ENCODE measurements at places on chromosomes 13 and 19.

- DNase-seq = no peak
Measured at GRCh38 chr13:28392428-28392827, 102.5 kb downstream of the FLT1 start.

GRCh38 chr13:74751739-74752138 is 617.5 kb upstream of the KLF12 start:
- no peak for DNase-seq

DNA sequence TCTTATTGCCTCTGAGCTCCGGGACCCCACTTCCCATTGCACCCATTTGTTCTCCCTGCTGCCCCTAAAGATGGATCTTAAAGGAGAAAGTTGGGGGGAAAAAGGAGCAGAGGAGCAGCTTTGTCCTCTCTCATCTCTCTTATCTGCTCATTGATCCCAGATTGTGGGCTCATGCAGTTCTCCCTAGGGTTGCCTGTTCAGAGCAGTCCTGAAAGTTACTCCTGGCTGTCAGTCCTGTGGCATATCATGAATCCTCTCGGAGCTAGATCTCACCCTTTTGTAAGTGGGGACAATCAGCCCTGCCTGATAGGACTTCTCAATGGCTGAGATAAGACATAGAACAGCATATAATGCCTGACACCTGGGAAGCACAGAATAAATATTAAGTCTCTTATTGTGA is 440.3 kb downstream of the IRS2 start:
- DNase-seq = no peak

DNA sequence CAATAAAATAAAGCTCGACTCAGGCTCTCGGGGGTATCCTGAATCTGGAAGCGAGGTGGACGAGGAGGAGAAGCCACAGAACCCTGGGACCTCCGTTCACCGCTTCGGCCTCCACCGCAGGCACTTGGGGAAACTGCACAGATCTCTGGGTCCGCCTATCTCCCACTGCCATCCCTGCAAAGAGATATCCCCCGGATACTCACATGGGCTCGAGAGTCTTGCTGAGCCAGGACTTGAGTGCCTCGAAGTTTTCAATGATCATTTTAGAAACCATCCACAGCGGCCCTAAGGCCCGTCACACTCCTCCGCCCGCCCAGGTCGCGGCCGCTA is 589 bp downstream of the RBM26 start:
- DNase-seq = no peak

DNA sequence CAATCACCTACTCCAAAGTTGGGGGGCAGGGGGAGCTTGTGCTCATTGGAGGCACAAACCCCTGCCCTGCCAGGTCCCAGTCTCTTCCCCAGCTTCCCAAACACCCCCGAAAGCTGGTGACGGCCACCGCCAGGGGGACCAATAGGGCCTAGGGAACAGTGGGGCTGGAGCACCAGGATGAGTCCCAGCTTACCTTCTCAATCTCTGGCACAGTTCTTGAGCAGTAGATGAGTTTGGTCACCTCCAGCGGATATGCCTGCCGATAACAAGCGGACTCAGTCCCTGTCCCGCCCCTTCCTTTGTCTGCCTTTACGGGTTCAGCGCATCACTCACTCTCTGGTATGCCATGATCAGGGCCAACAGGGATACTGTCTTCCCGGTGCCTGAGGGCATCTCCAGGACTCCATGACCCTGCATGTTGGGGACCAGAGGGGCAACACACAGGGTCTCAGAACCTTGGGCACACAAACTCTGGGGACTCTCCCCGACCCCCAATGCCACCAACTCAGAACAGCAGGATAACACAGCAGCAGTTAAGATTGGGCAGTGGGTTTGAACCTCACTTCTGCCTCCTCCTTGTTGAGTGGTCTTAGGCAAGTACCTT is 1.5 kb downstream of the ERCC2 start:
- no peak for DNase-seq

DNA sequence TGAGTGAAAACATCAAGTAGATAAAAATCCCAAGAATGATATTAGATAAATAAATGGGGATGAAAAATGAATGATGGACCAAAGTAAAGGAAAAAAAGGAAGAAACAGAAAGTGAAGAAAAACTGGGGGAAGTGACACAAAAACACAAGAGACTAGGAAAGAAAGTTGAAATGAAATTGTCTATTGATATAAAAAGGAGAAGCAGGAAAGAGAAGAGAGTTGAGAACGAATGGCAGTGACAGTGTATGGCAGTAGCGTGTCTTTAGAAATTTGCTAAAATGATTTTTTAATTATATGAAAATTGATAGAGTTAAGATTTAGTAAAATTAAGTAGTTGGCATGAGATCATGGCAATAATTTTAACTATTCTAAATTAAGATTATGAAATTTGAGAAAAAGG is 36.3 kb upstream of the SGCG start:
- DNase-seq = no peak

DNA sequence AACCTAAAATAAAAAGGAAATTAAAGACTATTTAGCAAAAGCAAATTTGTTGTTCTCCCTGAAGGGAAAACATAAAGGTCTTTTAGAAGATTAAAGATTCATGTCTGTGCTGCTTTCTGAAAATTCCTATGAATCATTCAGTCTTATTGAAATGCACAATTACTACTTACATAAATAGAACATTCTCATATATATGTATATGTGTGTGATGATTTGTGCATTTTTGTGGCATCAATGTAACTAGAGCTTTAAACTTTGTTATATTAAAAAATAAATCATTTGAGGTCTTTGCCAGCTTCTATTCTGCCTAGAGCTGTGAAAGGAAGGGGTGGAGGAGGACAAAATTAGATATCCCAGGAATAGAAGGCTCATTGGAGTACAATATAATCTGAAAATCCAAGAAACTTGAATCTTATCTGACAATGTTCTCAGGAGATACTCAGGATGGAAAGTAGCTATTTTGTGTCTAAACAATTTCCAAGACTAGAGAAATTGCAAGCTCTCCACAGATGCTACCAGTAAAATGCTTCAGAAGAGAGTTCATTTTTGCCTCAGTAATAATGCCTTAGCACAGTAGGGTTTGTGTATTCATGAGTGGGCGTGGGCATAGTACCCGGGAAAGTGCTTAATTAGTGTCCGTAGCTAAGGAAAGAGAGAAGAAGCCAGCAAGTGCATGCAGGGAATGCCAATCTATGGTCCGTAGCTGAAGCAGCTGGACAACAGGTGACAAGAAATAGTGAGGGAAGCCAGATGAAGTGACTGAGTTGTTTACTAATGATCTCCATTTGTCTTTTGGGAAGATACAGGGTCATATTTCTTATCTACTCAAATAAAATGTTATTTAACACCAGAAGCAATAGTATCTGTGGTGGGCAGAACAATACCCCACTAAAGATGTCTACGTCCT is 395.5 kb upstream of the NBEA start:
- no peak for DNase-seq

DNA sequence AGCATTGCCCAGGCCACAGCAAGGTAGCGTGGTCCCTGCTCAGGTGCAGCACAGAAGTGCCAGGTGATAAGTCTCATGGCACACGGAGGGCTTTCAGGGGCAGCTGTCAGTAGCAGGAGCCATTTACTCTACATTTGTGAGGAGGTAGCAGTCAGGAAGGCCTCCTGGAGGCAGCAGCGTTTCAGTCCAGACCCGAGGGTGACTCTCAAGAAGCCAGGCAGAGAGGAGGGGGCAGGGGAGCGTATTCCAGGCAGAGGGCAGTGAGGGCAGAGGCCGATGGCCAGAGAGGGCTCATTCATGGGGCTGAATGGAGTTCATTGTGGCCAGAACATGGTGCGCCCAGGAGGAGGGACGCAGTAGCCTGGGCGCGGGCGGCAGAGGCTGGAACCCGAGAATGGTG is 8.9 kb downstream of the PIAS4 start:
- no peak for DNase-seq

GRCh38 chr13:94749162-94749561 is 36.8 kb upstream of the SOX21 start:
- no peak for DNase-seq

DNA sequence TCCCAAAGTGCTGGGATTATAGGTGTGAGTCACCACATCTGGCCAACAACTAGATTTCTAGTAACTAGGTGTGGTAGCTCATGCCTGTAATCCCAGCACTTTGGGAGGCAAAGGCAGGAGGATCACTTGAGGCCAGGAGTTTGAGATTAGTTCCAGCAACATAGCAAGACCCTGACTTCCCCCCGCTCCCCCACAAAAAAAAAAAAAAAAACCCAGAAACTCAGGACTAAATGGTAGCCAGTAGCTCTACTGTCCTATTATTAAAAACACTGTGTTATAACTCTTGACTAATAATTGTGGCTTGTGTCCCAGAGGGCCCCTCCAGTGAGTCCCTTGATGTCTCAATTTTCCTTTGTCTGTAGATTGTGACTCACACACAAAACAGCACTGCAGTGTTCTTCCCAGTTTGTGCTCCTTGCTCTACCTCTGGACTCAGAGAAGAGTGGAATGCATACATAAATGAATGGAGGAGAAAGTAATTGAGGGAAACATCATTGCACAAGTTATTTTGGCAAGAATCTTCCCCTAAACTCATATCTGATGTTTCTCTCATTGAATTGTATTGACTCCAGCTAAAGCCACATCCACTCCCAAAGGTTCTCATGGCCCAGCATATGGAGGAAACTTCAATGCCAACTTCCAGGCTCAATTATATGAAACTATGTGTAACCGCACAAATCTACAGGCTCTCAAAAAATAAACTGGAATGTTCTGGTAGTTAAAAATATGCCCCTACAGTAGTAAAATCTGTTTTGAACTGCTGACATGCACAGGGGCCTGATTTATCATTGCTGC is 8.8 kb downstream of the TPT1 start:
- DNase-seq = no peak

DNA sequence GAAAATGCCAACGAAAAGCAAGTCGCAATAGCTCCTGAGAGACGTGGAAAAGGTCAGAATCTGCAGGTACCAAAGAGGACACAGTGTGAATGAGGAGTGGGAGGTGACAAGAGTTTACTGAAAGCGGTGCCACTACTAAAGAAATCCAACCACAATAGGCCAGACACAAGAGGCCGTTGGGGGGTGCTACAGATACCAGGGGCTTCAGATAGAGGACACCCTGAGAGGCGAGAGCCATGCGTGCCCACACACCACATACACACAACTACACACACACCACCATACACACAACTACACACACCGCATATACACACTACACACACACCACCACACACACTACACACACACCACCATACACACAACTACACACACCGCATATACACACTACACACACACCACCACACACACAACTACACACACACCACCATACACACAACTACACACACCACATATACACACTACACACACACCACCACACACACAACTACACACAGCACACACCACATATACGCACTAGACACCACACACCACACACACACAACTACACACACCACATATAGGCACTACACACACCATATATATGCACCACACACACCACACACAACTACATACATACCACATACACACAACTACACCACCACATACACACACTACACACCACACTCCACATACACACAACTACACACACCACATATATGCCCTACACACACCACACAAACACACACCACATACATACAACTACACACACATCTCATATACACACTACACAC is 28.5 kb downstream of the CRYL1 start:
- no peak for DNase-seq

DNA sequence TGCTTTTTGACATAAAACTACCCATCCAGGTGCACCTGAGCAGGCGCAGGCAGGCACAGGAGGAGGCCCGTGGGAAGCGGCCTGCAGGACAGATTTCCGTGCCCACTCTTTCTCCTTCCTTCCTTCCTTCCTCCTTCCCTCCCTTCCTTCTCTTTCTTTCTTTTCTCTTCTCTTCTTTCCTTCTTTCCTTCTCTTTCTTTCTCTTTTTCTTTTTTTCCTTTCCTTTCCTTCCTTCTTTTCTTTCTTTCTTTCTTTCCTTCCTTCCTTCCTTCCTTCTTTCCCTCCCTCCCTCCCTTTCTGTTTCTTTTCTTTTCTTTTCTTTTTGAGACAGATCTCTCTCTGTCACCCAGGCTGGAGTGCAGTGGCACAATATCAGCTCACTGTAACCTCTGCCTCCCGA is 21.2 kb upstream of the TMEM255B start:
- no peak for DNase-seq

GRCh38 chr13:74681891-74682290 is 547.7 kb upstream of the KLF12 start:
- no peak for DNase-seq

Measured in stimulated activated CD8-positive, alpha-beta memory T cell treated with anti-CD3 and anti-CD28 coated beads, Interleukin-4, amount 100 ng/mL, for 1 hour (primary cell).